ENCODE measurements at places on chromosomes 16 and 17. TPM values are rescaled to one million over a fixed set of nuclear protein-coding genes. Genes with fewer than 3 reads are reported as not detected.

Gene KRT15
- polyA plus RNA-seq: 2.0 TPM

Gene KRT23
- polyA plus RNA-seq: 0.80 TPM

Gene EME1
- 8.6 TPM for polyA plus RNA-seq

Gene PSMC5
- 175 TPM for polyA plus RNA-seq

Gene NTHL1
- polyA plus RNA-seq: 19.9 TPM

Gene HID1
- polyA plus RNA-seq: 13.8 TPM

Gene HSDL1
- 45.4 TPM for polyA plus RNA-seq

Gene RNF40
- polyA plus RNA-seq: 120 TPM

Gene CA5A
- polyA plus RNA-seq: 0.31 TPM

Gene SPATA22
- polyA plus RNA-seq: 0.65 TPM

Gene CDRT15L2
- polyA plus RNA-seq: not detected

Gene ARL5C
- polyA plus RNA-seq: 0.44 TPM

Gene SLC16A11
- 0.53 TPM for polyA plus RNA-seq

Gene EVPLL
- polyA plus RNA-seq: 0.50 TPM

Gene EPOP
- 1.8 TPM for polyA plus RNA-seq

Gene RCVRN
- polyA plus RNA-seq: 0.09 TPM

Gene GPR179
- 0.06 TPM for polyA plus RNA-seq

Gene LRRC37A2
- polyA plus RNA-seq: 42.5 TPM
